Cerebellar cortex (tissue), 1 donor: ENCODE measurements at places on chromosomes 12 and 14.

GRCh38 chr14:75984674-75985073 is 889 bp upstream of the IFT43 start:
- no peak for DNase-seq

- peak; percentile 25 for DNase-seq
Measured at GRCh38 chr12:111664961-111665865, 20.5 kb downstream of the BRAP start.

GRCh38 chr14:94386085-94387031 is 2.0 kb downstream of the SERPINA1 start:
- DNase-seq = no peak

GRCh38 chr14:77067632-77068516 is 30.2 kb upstream of the CIPC start:
- DNase-seq = peak; percentile 87

GRCh38 chr14:96895658-96896271 is 98.6 kb downstream of the VRK1 start:
- DNase-seq = no peak

DNA sequence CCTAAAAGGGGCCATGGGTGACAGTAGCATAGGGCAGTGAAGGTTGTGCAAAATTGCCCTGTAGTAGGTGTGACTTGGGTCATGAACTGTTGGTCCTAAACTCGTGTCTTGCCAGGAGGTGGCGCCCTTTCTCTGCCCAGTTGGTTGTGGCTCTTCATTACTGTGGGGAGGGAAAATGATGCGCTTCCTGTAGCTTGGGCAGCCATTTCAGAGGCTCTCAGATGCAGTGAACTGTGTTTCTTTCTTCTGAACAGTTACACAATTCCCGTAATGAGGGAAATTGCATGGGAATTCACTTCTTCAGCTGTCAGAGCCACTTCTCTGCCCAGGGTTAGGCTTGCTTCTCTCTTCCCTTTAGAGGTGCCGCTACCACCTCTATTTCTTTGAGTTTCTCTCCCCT is 148.1 kb upstream of the NRXN3 start:
- DNase-seq = peak; percentile 36

DNA sequence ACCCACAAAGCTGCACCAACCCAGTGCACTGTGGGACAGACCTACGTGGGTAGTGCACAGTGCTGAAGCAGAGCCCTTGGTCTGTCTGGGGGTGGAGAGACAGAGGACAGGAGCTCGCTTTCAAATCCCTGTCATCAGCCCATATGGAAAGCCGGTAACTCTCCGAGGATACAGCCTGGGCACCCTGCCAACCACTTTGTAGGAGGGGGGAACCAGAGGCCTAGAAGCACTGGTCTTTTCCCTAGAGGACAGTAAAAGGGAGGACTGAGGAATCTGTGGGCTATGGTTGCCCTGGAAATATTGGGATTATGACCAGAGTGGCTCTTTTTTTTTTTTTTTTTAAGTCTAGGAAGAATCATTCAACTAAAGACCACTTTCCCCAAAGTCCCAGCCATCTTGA is 74.3 kb downstream of the MAP3K9 start:
- peak; percentile 34 for DNase-seq

DNA sequence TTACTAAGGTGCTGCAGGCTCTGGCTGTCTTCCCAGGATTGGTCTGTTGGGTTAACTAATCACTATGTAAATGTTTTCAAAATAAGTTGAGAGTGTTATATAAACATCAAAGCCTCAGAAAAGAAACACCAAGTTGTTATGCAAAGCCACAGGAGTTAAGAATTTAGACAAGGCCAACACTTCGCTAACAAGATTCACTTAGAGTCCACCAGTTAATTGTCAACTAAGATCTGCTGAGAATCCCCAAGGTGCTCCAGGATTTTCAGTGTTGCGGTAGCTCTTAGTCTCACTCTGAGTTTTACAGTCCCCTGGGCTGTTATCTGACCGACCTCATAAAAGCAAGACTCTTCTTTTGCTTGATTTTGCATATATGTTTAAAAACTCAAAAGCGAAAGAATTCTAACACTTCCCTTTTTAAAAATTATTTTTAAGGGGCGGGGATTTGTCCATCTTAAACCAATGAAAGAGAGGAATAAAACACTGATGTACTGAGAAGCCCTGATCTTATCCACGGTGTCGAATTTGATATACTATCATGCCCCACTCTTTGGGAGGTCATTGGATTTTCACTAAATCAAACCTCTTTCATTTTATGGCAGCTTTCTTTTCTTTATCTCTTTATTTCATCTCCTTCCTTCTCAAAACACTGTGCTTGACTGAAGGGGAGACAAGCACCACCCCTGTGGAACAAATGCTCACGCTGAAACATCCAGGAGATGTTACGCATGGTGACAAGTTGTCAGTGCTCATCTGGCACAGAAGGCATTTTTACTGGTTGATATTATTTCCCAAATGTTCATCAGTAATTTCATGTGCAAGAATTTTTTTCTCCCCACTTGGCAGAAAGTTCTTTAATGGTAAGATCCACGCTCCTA is 7.0 kb downstream of the NIN start:
- DNase-seq = no peak

DNA sequence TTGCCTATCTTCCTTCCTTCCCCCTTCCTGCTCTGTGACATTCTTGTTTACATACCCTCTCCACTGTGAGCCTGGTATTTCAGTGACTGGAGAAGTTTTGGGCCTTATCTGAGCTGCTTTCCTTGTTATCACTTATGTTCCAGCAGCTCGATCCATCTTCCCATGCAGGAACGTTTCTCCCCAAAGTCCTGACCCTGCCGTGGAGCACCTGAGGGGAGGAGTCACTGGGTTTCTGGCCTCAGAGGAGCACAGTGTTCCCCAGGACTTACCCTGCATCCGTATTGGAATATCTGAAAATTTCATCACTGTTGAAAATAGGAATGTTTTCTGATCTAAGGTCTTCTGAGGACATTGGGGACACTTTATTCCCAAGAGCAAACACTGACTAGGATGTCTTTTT is 141.8 kb downstream of the CACNA1C start:
- no peak for DNase-seq

DNA sequence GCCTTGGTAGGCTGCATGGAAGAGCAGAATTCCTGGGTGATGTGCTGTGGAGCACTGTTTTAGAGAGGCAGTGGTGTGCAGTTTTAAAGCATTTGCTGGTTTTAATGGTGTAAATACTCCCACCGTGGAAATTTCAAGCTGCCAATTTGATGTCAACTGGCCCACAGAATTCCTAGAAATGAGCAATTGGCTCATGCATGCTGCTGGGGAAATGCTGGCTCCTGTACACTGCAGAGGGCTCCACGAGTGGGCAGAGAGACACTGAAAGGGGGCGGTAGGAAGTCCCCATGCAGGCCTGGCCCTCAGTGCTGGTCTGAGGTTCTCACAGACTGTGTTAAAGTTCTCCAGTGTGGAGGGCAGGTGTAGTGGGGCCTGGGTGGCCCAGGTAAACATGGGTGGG is 99.4 kb upstream of the NTF3 start:
- no peak for DNase-seq

DNA sequence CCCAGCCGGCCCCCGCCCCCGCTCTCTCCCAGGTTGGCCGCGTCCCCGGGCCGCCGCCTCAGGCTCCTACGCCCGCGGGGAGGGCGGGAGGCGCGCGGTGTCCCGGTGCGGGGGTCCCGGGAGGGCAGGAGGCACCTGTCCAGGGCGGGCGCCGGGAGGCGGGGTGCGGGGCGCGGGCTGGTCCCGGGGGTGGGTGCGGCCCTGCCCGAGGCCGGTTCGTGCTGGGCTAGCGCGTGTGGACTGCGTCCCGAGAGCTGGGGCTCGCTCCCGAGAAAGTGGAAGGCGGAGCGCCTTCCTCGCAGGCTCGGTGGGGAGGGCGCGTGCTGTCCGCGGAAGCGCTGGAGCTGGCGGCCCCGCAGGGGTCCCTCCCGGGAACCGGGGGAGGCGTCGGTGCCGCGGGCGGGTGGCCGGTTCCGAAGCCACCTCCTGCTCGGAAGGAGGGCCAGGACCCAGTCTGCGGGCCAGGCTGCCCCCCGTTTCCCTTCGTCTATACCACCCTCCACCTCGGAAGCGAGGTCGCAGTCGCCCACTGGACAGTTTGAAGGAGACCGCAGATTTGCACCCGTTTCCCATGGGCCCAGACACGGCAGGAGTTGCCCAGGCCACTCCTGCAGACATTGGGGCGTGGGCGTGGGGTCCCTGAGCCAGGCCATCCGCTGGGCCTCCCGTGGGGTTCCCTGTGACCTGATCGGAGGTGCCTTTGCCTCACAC is 636 bp downstream of the ZFYVE21 start:
- DNase-seq = no peak

GRCh38 chr14:103883263-103883523 is 35.8 kb upstream of the PPP1R13B start:
- no peak for DNase-seq

GRCh38 chr12:89648211-89648930 is 60.3 kb downstream of the ATP2B1 start:
- DNase-seq = no peak
